ENCODE measurements at places on chromosomes 11 and 22.

DNA sequence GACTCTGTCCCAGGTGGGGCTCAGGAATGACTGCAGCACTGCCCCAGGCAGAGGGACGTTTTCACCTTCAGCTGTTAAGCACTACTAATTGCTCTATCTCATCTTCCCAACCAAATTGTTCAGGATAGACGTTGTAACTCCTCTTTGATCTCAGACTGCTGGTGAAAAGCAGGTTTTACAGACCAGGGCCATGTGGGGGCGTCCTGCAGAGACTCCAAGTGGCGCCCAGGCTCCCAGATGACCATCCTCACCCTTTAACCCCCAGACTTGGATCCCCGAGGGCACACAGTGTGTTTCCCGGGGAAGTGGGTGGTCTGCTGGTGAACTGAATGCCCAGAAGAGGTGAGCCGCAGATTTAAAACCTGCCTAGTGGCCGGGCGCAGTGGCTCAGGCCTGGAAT is 23.9 kb downstream of the FADD start:
- no peak for DNase-seq

GRCh38 chr11:60498399-60498798 is 5.8 kb downstream of the MS4A12 start:
- peak; percentile 50 for DNase-seq

- DNase-seq = no peak
Measured at GRCh38 chr11:117279711-117280376, 11.3 kb upstream of the BACE1-AS start.

GRCh38 chr11:121482231-121483129 is 29.7 kb upstream of the SORL1-AS1 start:
- peak; percentile 76 for DNase-seq

DNA sequence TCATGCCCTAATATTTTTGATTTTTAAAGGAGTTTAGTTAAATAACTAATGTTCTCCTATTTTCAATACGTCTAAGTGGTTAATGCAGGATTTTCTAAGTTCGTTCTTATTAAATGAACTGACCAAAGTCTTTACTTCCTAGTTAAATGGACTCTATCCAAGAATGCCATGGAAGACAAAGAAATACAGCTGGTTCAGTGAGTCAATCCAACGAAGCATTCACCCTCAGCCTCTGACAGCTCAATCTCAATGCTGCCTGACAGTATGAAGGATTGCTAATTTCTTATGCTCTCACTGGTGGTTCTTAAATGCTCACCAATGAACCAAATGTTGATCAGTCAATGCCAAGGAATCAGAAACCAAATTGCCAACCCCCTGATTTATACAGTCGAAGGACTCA is 219.4 kb downstream of the CADM1 start:
- no peak for DNase-seq

DNA sequence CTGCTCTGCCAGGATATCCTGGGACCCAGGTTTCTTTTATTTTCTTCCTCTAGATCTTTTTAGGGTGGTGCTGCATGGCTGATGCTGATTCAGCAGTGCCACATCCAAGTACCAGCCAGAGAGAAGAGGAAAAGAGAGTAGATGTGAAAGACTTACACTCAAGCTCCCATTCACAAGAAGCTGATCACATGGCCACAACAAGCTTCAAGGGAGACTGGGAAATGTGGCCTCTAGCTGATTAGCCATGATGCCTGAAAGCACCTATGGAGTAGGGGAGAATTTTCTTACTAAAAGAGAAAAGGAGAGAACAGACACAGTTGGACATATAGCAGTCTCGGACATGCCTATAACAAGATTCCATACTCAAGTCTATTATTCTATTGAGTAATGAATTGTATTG is 34.4 kb upstream of the FJX1 start:
- no peak for DNase-seq

DNA sequence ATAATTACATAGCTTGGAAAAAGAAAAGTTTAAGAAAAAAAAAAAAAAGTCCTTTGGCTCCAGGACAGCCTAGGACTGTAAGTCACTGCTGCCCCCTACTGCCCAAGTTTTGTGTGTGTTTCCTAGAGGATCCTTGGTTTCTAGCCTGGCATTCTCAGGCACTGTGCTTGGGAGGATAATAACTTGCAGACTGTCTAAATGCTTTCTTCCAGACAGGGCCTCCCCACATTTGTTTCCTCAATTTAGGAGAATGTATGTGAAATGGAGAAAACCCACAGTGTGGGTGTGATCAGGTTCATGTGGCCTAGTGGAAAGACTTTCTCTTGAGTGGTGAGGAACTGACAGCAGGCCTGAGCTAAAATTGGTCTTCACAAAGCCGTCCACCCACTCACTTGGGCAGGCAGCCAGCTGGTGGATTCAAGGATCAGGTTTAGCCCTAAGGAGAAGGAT is 191.0 kb downstream of the NAV2 start:
- no peak for DNase-seq

DNA sequence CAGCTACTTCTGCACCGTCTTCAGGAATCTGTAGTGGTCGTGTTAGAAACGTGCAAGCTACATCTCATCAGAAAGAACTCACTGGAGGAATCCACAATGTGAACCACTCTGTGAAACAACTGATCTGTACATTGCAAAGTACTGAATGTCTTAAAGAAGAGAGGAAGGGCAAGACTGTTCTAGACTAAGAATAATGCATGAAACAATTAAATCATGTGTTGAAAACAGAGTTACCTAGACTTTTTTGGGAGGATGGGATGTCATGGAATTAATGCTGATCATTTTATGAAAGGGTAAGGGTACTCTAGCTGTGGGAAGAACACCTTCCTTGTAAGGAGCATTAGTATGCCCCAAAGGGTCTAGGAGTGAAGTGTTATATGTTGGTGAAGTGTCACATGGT is 60.6 kb upstream of the YPEL1 start:
- no peak for DNase-seq

DNA sequence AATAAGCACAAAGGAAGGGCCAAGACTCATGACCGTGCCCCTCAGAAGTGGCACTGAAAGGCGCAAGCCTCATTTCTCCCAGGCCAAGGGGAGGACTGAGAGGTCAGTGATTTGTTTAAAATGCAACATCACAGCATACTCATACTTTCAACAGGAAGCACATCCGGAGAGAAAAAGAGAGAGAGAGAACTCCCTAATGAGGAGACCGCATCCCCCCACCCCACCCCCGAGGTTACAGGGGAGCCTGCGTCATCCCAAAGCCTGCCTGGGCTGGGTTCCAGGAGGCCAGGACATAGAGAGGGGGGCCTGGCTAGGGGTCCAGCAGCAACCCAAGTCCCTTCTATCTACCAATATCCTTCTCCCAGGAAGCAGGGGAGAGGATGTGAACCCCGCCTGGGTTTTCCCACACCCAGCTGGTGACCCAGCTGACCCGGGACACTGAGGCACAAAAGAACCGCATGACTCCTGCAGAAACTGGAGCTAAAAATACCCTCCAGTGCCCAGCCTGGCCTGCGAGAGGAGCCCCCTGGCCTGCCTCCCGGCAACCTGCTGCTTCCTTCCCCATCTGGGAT is 3.8 kb downstream of the CSNK1E start:
- no peak for DNase-seq
